ENCODE measurements at places on chromosomes 5 and 9.

- no peak for DNase-seq
Observed at GRCh38 chr5:122173474-122174415, 44.4 kb downstream of the ZNF474 start.

GRCh38 chr9:3646226-3646625 lies 120.4 kb upstream of the RFX3 start:
- DNase-seq, result no peak

- no peak for DNase-seq
Observed at GRCh38 chr9:75669721-75670120, 220.8 kb upstream of the PCSK5 start.

DNA sequence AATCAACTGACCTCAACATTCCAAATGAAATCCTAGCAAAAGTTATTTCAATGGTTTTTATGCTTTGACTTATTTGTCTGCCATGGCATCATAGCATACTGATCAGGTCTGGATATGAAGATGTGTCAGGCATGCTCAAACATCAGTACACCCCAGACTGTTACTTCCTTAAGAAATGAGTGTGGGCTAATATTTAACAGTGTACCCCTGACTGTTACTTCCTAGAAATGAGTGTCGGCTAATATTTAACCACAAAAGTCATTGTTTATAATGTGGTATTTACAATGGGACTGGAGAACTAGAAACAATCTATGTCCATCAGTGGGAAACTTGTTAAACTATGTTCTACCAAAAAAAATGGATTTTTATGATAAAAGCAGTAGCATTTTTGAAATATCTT lies 38.1 kb upstream of the HNRNPA0 start:
- no peak for DNase-seq

DNA sequence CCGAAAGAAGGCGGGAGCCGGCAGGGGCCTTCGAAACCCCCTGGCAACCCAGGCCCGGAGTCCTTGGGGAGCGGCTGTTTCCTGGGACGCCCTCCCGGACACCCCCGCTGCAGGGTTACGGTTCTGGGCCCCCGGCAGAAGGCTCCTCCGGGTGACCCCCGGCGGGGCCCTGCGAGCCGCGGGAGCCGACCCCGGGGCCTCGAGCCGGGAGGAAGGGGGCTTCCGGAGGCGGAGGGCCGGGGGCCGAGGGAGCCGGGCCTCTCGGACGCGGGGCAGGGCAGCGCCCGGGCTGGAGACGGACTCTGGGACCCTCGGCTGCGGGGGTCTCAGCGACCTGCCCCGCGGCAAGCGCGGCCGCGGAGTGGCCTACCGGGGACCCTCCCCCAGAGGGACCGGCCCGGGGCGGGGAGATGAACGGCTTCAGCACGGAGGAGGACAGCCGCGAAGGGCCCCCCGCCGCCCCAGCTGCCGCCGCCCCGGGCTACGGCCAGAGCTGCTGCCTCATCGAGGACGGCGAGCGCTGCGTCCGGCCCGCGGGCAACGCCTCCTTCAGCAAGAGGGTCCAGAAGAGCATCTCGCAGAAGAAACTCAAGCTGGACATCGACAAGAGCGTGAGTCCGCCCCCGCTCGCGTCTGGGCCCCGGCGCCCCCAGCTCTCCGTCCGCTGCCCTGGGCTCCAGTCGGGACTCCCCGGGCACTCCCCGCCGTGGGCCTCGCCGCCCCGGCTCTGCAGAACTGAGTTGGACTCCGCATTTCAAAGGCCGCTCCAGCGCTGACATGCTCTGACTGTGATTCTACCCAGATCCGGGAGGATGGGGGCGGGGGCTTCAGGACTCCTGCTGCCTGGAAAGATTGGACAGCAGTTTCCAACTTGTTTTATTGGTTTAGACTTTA lies 645 bp downstream of the SAP30L start:
- DNase-seq, result peak; percentile 41

DNA sequence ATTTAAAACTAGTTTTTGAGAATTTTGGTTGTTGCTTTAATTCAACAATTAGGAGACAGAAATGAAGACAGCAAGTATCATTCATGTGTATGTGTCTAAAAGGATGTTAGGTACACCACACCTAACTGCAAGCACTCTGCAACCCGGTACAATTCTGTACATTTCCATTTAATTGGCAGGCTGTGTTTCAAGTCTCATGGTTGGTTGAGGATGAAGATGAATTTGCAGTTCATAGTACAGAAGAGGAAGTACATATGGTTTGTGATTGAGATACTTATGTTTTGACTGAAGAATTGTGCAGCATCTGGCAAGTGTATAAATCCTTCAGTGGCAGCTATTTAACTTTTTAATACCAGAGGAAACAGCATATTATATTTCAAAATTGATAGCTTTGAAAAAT lies 628.7 kb upstream of the ZNF608 start:
- no peak for DNase-seq

- DNase-seq, result no peak
Observed at GRCh38 chr5:150633429-150633828, 7.0 kb upstream of the SYNPO start.

- DNase-seq, result no peak
Observed at GRCh38 chr9:136900556-136900955, 14.2 kb downstream of the TRAF2 start.

DNA sequence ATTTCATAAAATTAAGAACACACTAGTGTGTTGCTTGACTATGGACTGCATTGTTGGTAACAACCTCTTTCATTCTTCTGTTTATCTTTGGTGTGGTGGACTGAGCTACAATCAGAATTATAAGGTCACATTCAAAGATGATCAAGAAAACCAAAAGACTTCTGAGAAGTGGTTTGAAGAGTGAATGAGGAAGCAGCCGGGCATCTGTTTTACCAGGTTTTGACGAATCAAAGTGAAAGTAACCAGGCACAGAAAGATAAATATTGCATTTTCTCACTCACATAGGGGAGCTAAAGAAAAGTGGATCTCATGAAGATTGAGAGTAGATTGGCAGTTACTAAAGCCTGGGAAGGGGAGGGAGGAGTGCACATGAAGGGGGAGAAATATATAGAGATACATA lies 589.1 kb downstream of the ZNF608 start:
- DNase-seq, result no peak

DNA sequence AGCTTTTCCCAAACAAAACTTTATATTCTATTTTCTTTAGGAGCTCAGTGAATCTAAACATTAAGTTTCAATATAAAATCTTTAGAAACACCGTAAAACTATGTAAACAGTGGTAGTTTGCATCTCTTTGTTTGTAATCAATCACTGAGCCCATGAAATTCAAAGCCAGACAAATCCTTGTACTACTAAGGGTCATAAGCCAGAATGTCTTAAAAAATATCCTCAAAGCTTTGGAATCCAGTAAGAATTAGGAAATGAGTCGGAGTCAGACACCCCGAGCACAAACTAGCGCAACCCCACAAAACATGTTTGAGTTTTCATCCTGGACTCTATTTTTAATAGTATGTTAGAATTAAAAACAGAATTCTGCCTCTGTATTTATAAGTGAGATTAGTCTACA lies 153.8 kb downstream of the HSPA4 start:
- DNase-seq, result no peak

- no peak for DNase-seq
Observed at GRCh38 chr9:131610231-131610761, 65.0 kb downstream of the PRRT1B start.

DNA sequence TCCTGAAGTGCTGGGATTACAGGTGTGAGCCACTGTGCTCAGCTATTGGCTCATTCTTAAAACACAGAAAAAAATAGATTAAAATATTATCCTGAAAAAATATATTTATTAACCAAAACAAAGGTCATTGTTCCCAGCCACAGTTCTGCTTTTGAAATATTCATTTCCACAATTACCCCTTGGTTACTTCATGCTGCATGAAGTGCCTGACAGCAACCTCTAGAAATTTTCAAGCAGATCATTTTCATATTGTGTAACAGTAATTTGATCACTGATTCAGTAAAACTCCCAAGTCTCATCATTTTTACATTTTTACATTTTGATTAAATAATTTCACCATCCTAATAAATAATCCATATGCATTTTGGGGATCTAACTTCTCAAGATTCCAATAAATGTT lies 18.8 kb upstream of the GNAQ start:
- DNase-seq, result no peak

DNA sequence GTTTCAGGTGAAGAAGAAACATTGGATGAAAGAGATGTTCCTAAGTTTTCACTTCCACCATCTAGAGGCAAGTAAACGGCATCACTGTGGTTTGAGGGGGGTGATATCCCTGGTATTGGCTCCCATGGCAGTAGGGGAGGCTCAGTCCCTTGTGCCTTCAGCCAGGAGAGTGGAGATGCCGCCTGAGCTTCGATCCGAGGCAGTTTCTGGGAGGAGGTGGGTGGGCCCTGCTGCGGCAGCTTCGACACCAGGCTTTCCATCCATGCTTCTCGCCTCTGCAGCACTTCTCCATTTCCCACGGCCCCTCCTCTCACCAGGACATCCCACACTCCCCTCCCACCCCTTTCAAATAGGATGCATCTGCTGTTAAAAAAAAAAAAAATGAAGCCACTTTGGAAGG lies 258.3 kb downstream of the GADD45G start:
- no peak for DNase-seq

DNA sequence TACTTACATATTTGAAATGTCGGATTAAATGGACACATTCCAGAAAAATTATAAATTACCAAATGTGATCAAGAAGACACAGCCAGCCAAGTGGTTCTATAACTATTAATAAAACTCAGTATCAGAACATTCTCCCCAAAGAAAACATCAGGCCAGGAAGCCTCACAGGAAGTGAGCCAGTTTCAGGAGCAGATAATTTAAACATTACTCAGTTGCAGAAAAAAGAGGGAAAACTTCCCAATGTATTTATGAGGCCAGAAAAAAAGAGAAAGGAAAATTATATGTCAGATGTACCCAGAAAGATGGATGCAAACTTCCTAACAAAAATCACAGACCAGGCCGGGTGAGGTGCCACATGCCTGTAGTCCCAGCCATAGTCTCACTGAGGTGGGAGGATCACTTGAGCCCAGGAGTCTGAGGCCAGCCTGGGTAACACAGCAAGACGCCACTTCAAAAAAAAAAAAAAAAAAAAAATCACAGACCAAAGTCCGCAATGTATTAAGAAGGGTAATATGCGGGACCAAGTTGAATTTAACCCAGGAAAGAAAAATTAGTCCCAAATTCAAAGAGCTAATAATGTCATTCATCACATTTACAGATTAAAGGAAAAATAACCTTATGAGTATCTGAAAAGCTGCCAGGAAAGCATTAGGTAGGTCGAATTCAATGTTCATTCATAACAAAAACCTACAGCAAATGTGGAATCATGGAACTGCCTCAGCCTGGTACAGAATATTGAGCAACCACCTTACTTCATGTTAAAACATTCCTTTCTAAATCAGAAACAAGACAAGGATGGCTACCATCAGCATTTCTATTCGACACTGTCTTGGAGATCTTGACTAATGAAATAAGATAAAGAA lies 37.2 kb upstream of the NRARP start:
- no peak for DNase-seq

- DNase-seq, result no peak
Observed at GRCh38 chr5:112625689-112626438, 111.8 kb upstream of the APC start.

DNA sequence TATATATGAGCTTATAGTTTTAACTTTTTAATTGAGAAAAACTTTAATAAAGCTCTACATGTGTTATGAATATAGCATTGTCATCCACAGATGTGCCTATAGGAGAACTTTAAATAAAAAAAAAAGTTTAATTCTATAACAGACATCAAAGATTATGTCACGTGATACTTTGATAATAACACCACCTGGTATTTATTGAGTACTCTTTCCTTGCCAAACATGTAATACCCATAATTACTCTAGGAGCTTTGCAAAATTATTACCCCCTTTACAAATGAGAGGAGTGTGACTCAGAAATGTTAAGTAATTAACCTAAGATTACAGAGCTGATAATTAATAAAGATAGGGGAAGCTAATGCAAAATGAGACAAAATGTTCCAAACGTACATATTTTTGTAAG lies 43.0 kb downstream of the ITGA2 start:
- DNase-seq, result no peak

DNA sequence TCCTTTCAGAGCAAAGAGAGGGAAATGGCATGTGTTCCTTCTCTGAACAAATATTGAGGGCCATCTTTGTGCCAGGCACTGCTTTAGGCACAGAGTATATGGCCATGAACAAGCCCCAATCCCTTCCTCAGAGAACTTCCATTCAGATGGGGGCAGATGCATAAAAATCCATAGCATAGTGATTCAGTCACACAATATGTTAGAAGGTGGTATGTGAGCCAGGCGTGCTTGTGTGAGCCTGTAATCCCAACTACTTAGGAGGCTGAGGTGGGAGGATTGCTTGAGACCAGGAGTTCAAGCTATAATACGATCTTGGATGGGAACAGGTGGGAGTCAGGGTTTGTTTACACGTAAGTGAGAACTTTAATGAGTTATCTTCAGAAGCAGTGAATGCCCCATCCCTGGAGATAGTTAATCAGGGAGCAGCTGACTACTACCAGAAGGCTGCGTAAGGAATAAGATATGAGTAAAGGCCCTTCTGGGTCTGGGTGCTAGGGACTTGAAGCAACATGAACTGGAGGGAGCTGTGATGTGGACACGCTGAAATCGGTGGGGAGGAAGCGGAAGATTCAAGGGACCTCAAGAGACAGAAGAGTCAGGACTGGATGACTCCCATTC lies 27.1 kb downstream of the NANS start:
- no peak for DNase-seq

GRCh38 chr9:34446468-34446891 lies 11.9 kb downstream of the FAM219A start:
- DNase-seq, result no peak

DNA sequence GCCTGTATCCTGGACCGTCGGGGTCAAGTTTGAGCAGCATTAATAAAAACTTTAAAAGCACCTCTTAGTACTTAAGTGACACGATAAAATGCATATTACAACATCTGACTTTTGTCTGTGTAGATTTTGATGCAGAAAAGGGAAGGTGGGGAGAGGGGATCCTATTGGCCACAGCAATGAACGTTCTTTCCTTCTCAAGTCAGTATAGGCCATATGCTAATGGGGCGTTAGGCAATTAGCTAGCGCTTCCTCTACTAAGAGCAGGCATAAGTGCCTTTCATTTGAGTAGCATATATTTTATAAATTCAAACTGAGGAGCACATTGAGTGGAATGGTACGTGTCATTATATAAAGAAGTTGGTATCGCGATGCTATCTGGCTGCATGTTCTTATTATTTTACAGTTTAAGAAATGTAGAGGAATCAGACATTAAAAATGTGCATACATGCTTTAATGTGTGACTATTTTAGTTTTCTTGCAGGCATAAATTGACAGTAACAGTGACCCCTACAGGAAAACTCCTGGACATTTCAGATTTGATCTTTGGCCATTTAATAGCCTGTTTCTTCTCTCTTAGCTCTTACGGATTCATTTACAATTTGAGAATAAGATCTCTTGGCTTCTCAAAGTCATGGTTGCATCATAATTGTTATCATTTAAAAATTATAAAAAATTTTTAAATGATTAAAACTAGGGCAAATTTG lies 1.1 kb upstream of the GNA14 start:
- DNase-seq, result no peak

GRCh38 chr9:1210954-1211353 lies 160.8 kb downstream of the DMRT2 start:
- no peak for DNase-seq

GRCh38 chr5:142211918-142212317 lies 103.3 kb downstream of the NDFIP1 start:
- no peak for DNase-seq
